B cell (primary cell): ENCODE measurements at places on chromosomes 2 and 18.
A peak's percentile ranks its signal among the peaks of the same experiment; 100 is the strongest.

DNA sequence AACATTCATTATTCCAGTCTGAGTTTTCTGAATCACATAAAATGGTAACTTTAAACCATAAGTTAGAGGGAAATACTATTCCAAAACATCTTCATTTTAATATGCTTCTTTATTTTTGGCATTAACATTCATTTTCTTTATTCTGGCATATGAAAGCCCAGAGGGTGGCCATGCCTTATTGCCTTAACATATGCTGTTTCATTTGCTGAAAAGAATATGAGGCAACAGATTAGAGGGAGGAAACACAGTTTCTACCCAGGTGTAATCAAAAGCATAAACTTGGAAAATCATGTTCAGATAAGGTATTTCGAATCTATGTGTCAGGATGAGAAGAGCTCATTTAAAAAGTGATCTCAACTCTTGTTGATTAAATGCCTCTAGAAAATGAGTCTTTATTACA lies 379.9 kb upstream of the DSEL start:
- no peaks in the 10 kb centered on the region for H3K4me1 ChIP-seq
- H3K36me3 ChIP-seq: no peaks in the 10 kb centered on the region
- H3K27me3 ChIP-seq: no peaks in the 10 kb centered on the region
- H3K27ac ChIP-seq: no peak overlapping the region

- H3K27me3 ChIP-seq: no peaks in the 10 kb centered on the region
- no peaks in the 10 kb centered on the region for H3K4me1 ChIP-seq
- DNase-seq: no peak
- H3K36me3 ChIP-seq: no peaks in the 10 kb centered on the region
These were observed 235.0 kb downstream of the MYCN start for GRCh38 chr2:16175247-16175825.

DNA sequence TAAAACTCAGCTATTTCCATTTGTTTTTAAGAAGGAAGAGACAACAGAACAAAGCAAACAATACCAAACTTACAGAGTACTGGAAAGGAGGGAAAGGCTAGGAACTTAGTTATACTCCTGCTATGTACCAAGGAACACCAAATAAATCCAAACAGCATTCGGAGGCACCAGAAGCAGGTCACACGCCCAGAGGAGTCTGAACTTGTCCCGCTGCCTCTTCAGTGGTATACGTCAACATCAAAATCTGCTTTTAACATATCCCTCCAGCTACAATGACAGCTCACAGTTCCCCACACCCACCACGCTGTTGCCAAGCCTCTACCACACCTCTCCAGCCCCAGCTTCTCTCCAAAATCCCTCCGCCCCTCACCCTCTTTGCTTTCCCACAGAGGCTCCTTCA lies 17.3 kb downstream of the C2orf76 start:
- peaks cover 17% of the 10 kb centered on the region for H3K4me1 ChIP-seq
- H3K27me3 ChIP-seq: no peaks in the 10 kb centered on the region
- H3K27ac ChIP-seq: no peak overlapping the region
- H3K4me3 ChIP-seq: no peak overlapping the region
- DNase-seq: no peak

- peak; percentile 71 for DNase-seq
- no peak overlapping the region for H3K27ac ChIP-seq
- no peaks in the 10 kb centered on the region for H3K36me3 ChIP-seq
- H3K27me3 ChIP-seq: no peaks in the 10 kb centered on the region
- H3K4me3 ChIP-seq: no peak overlapping the region
These were observed 13.2 kb downstream of the BMP10 start for GRCh38 chr2:68857855-68858456.

DNA sequence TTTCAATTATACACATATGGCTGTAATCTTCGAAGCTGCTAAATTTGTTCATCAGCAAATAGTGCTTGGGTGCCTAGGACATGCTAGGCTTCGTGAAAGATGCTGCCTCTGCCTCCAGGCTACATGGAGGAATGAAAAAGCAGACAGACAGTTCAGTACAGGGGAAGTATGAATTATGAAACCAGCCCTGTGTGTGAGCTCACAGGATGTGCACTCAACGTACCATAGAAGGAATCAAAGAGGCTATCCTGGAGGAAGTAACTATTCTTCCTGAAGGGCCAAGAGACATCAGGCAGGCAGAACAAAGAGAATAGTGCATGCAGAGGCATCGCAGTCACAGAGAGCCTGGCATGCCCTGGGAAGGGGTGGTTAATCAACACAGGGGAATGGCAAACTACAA lies 61.4 kb downstream of the DYM start:
- H3K27me3 ChIP-seq: no peaks in the 10 kb centered on the region
- DNase-seq: no peak
- H3K4me3 ChIP-seq: no peak overlapping the region
- H3K36me3 ChIP-seq: no peaks in the 10 kb centered on the region

- no peaks in the 10 kb centered on the region for H3K27me3 ChIP-seq
- H3K4me1 ChIP-seq: peaks cover 45% of the 10 kb centered on the region
- DNase-seq: peak; percentile 89
- H3K36me3 ChIP-seq: no peaks in the 10 kb centered on the region
These were observed 187.3 kb downstream of the FAM210A start for GRCh38 chr18:13539050-13539449.
